Activated CD8-positive, alpha-beta memory T cell treated with anti-CD3 and anti-CD28 coated beads for 4 hours (primary cell): ENCODE measurements at places on chromosomes 6 and 20.

- no peak for DNase-seq
Measured at GRCh38 chr6:163080228-163080627, 334.3 kb upstream of the QKI start.

DNA sequence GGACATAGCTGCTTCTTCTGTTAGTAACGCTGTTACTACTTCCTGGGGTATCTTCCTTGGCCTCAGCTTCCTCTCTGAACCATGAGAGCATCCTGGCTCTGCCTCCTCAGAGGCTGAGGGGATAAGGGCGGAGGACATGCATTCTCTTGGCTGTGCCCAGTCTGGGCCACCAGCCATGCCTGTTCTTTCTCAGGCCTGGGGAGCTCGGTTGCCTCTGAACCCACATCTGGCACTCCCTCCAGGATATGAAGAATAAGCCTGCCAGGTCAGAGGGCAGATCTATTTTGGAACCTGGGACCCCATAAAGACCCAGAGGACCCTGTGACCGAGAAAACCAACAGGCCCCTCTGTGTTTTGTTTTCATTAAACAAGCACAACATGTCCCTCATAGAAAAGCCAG is 6.6 kb upstream of the ANGPT4 start:
- DNase-seq: no peak

DNA sequence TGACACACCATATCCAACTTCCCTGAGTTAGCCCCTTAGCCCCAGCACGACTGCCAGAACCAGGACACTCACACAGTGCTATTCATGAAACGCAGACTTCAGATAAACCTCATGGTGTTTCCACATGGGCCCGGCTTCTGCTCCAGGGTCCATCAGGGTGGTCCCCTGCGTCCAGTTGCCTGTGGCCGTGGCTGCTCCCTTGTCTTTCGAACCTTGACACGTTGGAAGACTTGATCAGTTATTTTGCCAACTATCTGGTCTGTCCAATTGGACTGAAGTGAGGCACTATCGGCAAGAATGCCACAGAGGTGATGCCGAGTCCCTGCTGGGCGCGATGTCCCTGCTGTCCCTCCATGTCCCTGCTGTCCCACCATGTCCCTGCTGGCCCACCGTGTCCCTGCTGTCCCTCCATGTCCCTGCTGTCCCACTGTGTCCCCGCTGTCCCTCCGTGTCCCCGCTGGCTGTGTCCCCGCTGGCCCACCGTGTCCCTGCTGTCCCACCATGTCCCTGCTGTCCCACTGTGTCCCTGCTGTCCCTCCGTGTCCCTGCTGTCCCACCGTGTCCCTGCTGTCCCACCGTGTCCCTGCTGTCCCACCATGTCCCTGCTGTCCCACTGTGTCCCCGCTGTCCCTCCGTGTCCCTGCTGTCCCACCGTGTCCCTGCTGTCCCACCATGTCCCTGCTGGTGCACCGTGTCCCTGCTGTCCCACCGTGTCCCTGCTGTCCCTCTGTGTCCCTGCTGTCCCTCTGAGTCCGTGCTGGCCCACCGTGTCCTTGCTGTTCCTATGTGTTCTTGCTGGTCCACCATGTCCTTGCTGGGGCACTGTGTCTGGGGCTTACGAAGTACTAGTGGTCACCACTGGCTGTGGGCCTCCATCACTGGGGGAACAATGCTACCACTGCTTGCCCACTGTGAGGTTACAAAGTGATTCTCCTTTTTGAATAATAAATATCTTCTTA is 251.4 kb downstream of the DLL1 start:
- DNase-seq: no peak

DNA sequence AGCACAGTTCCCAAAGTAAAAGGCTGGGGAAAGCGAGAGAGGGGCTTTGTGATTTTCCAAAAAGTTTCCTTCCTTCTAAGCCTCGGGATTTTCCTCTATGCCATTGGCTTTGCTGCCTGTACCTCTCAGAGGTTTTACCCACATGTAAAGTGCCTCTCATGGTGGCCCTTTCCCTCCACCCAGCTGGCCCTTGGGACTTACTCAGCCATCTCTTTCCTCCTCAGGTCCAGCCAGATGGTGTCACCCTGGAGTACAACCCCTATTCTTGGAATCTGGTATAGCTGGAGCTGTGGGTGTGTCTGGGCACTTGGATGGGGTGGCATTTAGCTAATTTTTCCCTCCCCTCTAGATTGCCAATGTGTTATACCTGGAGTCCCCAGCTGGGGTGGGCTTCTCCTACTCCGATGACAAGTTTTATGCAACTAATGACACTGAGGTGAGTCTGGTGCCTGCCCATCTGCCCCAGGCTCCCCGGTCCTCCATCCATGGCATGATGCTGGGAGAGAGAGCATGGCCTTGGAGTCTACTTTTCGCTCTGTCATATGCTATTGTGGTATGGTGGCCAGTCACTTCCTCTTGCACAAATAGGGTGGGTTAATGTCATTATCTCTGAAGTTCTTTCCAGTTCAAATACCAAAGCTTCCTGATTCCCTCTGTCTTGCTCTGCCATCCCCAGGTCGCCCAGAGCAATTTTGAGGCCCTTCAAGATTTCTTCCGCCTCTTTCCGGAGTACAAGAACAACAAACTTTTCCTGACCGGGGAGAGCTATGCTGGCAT is 1.1 kb downstream of the CTSA start:
- no peak for DNase-seq

DNA sequence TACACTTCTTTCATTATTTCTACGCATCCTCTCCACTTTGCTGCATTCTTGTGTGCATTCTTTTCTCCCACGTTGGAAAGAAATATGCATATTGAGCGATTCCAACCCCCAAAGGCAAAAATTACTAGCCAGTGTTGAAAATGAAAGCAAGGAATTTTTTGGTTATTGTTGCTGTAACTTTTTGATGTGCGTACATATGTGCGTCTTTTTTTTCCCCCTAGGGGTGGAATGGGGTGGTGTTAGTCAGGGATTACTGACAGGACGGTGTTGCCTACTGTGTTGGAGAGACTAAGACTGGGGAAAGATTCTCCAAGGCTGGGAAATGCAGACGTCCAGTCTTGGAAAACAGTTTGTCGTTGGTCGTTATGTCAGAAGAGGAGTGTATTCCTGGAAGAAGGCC is 44.2 kb upstream of the ESR1 start:
- DNase-seq: no peak

- DNase-seq: no peak
Measured at GRCh38 chr20:21981179-21981578, 275.7 kb downstream of the PAX1 start.

GRCh38 chr20:50632236-50632635 is 59.1 kb downstream of the RIPOR3 start:
- no peak for DNase-seq

DNA sequence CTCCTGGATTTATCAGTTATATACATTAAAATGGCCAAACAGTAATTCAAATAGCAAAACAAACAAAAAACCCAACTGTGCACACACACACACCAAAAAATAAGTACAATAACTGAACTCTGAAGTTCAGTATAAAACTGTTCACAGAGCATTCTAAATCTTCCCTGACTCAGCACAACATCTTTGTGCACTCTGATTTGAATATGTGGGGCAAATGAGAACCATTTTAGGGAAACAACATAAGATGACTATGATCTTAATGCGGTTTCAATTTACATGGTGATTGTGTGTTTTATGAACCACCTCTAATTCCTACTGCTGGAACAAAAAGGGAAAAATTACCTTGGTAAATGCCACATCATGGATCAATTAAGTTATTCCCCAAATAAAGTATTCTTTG is 41.7 kb downstream of the PLAGL1 start:
- DNase-seq: no peak

GRCh38 chr6:92281571-92282076 is 1137.7 kb downstream of the EPHA7 start:
- no peak for DNase-seq

DNA sequence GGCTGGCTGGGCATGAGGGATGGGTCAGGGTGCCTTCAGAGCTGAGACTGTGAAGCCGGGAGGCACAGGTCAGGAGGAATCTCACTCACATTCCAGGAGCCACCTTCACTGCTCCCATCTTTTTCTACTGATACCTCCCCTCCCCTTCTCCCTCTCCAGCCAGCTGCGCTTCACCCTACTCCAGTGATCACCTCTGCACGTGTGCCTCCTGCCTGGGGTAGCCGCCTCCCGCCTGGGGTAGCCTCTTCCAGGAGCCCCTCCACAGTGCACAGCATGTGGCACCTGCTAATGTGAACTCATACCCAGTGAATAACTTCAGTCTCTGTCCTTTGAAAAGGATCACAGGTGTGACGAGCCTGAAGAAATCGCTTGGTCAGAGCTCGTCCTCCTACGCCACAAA is 232.6 kb downstream of the TMEM242 start:
- no peak for DNase-seq

GRCh38 chr6:148758492-148758891 is 11.7 kb downstream of the UST start:
- no peak for DNase-seq

DNA sequence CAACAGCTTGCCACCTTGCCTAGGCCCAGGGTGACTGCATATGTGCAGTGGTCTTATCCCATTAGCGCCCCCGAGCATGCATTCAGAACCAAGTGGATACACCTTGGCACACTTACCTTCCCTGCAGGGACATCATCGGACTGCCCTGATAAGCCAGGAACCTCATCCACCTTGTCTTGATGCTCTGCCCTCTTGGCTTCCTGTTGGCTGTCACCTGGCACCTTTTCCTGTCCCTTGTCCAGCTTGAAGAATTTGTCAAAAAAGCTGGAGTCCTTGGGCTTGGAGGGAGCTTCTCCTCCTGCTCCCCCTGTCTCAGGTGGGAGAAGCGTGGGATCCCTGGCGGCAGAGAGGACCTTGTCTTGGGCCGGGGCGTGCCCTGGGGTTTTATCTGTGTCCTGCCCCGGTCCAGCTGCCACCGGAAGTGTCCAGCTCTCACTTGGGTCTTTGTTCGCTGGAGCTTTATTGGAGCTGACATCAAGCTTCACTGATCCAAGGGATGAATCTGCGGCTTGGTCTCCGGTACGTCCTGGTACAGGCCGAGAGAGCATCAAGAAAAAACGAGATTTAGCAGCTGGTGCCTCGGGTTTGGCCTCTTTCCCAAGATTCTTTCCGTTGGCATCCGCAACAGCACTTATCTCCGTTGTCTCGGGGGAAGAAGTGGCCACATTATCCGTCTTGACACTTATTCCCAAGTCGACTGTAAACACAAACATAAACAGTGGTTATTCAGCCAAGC is 42.0 kb downstream of the BCAS1 start:
- no peak for DNase-seq

DNA sequence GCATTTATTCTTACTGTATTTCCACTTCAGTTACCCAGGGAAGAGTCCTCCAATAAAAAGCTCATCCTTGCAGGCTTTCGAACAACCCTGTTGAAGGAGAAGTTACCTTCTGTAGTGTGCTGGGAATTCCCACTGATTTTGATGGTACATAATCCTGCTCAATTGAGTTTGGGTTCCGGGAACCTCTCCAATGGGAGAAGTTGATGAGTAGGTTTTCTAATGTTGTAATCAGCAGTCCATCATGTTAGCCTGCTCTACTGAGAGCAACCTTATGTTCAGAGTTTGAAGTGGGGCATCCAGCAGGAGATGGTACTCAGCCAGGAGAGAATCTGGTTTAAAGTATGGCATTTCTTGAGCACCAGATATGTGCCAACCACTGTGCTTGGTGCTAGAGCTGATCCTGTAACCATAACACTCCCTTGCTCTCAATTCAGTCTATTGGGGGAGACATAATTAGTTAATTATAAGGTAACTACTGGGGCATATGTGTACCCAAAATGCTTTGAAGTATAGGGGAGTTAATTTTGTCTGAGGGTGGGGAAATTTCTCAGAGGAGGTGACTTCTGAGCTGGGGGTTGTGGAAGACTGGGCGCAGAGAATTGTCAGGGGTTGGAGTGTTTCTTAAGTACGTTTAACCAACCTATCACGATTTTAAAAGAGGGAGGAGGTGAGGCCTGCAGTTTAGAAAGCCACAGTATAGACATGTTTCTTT is 2.1 kb downstream of the TOP1 start:
- no peak for DNase-seq

DNA sequence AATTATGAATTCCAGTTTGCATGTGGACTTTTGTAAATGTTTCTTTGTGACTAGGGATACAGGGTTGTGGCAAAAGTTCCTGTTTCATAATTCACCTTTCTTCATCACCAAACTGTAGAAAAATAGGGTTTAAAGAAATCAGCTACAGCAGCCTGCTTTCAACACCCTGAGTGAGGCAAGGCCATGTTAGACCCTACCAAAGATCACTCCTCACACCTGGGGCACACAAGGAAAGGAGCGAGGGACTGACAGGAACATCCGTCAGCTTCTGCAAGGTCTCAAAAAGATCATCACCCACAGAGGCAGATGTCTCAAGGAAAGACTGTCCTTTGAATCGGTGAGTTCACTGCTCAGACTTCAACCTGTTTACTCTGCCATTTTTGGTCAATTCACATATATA is 10.5 kb upstream of the STX11 start:
- DNase-seq: no peak

DNA sequence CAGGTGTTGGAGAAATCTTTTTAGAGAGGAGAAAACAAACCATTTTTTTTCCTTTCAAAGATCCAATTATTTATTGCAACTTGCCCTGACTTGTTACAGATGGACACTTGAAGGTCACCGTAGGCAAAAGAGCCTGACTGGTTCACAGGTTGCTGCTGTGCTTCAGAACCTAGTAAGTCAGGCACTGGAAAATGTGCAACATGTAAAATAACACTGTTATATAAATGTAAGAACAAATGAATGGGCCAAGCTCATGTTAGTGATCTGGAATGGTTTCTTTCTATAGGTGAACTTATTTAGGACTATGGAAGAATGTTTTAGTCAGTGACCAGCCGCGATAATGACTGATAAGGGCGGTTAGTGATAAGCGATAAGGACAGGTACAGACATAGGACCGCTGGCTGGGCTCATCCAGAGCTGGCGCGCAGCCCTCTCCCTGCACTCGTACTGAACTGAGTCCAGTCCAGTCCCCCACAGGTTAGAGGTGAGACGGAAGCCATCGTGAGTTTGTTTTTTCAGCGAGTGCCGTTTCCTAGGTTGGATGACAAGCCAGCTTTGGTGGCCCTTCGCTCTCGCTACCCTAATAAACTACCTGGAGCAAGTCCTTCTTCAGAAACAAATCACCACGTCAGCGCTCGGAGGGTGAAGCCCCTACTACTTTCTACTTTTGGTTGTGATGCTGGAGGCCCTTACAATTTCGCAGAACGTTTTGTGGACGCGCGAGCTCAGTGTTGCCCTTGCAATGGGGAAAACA is 94.4 kb upstream of the PRDM1 start:
- DNase-seq: no peak

- DNase-seq: no peak
Measured at GRCh38 chr6:87384038-87384437, 23.7 kb upstream of the CFAP206 start.
